ENCODE measurements at places on chromosomes 16 and 17. TPM values are rescaled to one million over a fixed set of nuclear protein-coding genes. Genes with fewer than 3 reads are reported as not detected.

DNA sequence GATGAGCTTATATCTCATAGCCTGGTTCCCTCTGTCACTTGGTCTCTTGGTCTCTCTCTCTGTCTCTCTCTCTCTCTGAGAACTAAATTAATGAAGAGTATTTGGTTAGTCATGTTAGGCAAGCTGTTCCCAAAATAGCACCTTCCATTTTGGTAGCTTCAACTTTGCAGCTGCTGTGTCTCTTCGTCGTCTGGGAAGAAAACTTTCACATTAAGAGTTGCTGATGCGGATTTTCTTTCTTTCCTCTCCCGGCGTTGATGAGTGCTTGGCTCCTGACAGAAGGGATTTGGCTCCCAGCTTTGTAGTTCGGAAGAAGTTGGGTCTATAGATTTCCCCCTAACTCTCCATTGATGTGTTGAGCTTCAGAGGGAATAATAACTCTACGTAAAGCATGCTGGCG lies at the start of gene RBFOX1:
TSS of gene RBFOX1 (plus strand) at position 235 of the 400 bp plus-strand sequence.
- DNase-seq, result no peak

The MMP28 gene
- not detected for total RNA-seq

- no peak for DNase-seq
Observed at GRCh38 chr17:11719203-11719602, 120.9 kb downstream of the DNAH9 start.

The SUMO2 gene
- total RNA-seq, result 294 TPM

- DNase-seq, result no peak
Observed at GRCh38 chr17:41617136-41617535, 4.6 kb upstream of the KRT16 start.

The TLCD2 gene
- total RNA-seq, result 0.28 TPM

The KCNAB3 gene
- 11.7 TPM for total RNA-seq

GRCh38 chr16:88056212-88056611 lies 105.0 kb downstream of the BANP start:
- no peak for DNase-seq

The CCL7 gene
- total RNA-seq, result not detected

GRCh38 chr16:1327619-1327947 lies 5.9 kb upstream of the BAIAP3 start:
- DNase-seq, result no peak

GRCh38 chr16:56262148-56262547 lies 70.9 kb downstream of the GNAO1 start:
- DNase-seq, result no peak

DNA sequence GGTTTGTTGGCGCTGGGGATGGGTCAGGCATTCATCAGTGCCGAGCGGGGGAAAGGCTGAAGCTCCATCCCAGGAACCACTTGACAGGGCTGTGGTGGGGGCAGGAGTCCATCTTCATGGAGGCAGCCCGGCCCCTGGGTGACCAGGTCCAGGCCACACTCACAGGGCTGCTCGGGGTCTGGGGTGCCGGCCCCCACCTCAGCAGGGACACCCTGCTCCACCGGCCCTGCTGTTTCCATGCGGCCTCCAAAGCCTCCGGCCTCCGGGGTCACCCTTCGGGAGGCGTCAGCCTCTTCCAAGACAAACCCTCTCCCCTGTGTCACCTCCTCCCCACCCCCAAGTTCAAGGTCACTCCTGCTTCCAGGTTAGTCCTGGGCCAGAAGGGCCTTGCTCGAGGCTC lies 22.1 kb downstream of the GALNS start:
- no peak for DNase-seq

DNA sequence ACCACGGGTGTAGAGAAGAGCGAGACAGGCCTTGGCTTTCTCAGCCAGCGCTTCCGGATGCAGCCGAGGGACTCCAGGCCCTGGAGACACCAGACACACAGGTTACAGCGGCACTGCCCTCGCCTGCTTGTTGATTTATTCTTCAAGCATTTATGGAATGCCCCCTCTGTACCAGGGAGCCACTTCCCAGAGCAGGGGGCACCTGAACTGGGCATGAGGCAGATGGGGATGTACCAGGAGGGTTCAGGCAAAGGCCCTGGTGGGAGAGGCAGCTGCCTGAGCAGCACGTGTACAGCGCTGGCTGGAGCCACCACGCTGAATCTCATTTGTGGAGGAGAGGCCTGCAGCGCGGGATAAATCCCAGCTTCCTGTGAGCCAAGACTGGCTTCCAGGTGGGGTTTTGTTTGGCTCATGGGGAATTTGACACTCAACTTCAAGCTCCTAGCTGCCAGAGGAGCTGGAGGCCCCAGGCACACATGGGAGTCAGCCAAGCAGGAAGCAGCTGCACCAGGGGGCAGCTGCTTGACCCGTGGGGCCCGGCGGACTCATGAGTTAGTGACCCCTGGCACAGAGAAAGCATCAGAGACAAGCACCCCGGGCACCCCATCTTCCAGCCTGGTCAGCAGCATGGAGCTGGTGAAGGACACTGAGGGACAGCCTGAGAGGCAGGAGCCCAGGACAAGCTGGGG lies 59.7 kb downstream of the IL21R start:
- DNase-seq, result no peak

DNA sequence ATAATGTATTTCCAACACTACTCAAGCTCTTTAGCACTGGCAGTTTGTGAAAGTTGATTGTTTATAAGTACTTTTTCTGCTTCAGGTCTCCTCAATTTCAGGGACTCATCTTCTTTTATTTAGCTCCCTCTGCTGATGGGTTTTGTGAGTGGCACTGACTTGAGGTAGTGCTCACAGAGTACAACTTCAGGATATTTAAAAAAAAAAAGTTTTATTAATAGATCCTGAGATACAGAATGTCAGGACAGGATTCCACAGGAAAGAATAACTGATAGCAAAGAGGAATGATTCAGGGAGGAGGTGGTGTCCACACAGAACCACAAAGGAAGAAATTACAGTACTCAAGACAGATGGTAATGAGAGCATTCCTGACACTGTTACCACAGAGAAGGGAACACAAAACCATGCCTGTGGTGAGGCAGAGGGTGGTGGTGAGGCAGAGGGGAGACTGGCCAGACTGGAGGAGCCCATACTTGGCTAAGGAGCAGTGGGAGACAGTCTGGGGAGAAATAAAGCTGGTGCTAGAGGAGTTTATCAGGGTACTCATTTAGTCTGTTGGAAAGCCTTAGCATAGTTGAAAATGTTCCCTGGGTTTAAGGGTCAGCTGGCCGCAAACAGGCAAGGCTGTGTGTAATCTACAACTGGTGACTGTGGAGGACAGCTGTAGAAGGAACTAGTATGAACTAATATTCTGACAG lies 63.7 kb downstream of the SPAG9 start:
- DNase-seq, result no peak

- no peak for DNase-seq
Observed at GRCh38 chr17:10144982-10145381, 53.4 kb downstream of the GAS7 start.

DNA sequence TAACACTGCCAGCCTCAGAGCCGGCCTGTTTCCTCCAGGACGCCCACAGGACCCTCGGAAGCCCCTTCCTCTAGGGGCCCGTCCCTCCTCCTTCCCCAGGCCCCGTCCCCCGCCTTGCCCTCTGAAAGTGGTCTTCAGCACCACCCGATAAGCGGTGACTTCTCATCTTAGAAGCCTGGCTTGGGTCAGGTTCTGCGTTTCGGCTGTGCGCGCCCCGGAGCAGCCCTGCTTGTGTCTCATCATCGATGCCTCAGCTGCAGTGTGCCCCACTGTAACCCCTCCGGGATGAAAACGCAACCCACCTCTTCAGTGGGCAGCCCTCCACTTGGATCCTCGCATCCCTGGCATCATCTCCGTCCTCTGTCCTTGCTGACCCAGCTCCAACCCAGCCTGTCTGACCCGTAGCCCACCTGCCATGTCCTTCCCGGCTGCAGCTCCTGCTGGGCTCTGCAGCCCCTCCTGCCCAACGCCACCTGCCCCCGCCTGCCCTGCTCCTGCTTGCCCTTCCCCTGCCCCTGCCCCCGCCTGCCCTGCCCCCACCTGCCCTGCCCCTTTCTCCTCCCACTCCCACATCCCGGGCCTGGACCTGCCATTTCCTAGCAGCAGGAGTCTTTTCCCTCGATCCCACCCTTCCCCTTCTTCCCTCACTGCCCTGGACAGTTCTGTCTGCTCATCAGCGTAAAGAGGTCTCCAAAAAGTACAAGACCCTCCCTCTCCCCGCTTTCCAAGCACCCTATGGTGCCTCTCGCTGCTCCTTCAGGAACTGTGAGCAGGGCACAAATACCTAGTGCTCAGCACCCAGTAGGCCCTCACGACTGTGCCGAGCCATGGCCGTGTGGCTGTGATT lies 112.5 kb upstream of the CHMP6 start:
- no peak for DNase-seq

The SMG1 gene
- total RNA-seq, result 246 TPM

The CTRL gene
- total RNA-seq, result 17.2 TPM

- no peak for DNase-seq
Observed at GRCh38 chr16:72530434-72530833, 358.5 kb upstream of the PMFBP1 start.

The NEURL4 gene
- 51.4 TPM for total RNA-seq

- no peak for DNase-seq
Observed at GRCh38 chr17:21676281-21677111, 15.8 kb upstream of the KCNJ18 start.

DNA sequence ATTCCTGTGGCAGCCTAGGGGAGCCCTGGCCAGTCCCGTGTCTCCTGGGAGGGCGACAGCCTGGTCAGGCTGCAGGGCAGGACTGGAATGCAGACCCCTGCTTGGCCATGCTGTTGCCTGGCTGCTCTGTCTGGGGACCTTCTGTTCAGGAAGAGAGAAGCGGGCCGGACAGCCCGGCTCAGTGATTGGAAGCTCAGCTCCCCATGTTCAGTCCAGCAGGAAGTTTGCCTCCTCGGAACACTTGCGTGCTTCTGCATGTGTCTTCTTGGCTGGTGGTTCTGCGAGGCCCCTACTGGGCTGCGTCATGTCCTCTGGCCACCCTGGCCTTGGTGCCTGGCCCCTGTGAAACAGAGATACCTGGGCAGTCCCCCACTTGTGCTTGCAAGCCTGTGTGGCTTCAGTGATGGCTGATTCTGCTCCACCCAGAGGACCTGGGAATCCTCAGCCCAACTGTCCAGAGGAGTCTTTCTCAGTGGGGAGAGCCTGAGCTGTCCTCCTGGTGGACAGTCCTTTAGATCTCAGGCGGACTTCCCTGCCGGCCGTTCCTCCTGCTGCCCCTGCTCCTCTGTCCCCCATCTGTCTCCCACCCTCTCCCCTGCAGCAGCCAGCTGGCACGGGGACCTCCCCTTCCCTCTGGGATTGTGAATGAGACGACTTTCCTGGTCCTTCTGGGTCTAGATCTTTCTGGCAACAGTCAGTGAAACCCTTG lies 279.5 kb downstream of the SEC14L1 start:
- no peak for DNase-seq

DNA sequence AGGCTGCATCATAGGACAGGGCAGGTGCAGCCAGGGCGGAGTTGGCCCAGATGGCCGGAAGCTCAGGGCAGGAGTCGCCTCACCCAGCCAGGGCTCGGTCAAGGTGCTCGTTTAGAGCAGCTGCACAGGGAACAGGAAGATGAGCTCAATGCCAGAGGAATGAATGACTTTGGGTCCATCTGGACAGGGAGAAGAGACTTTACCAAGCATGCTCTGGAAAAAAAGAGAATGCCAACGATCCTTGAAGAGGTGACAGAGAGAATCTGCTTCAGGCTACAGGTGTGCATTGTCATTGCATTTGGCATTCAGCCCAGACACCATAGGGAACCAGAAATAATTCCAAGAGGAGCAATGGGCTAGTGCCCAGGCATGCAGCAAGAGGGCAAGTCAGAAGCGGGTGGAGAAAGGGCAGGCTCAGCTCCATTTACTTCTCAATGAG lies 6.7 kb upstream of the MPP3 start:
- DNase-seq, result no peak

DNA sequence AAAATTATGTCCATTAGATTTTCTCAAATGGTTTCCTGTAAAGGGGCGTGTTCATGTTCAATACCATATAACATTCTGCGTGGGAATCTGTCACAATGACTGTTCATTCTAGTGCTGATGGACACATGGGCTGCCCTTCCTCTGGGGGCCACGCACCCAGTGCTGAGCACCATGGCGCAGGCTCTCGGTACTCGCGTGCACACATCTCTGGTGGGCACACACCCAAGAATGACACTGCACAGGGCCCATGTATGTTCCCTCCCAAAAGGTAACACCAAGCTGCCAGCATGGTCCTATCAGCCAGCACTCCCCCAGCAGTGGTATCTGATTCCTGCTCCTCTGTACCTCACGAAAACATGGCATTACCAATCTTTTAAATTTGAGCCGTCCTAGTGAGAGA lies 13.7 kb downstream of the B9D1 start:
- DNase-seq, result no peak

The PDP2 gene
- 16.5 TPM for total RNA-seq

DNA sequence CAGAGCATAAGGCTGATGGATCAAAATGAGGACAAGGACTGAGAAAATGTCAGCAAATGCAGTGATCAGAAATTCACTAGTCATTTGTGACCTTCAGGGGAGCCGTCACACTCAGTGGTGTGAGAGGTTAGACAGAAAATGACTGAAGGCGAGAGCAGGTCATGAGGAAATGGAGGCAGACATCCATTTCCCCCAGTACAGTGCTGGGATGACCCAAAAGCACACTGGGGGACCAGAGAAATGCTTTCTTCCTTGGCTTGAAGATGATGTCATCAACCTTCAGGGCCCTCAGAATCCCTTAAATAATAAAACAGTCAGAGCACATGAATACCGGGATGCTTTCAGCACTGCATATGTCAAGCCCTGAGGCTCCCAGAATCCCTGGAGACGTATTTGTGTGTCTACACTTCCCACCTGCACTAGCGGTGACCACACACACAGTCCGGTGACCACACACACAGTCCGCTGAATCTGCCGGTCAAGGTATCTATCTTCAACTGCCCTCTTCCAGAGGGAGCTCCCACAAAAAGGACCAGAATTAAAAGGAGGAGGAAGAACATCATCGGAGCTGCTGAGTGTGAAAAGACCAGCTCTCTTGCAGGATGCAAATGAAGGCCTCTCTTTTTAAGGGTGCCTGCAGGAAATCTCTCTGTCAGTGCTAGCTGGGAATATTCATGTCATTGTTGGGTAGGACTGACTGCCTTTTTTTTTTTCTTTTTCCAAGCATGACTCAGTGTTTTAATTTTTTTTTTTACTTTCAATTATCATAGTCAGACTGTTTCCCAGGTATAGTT lies 8.2 kb downstream of the UBE2O start:
- no peak for DNase-seq

- no peak for DNase-seq
Observed at GRCh38 chr17:60145006-60145935, 4.5 kb upstream of the CA4 start.

- no peak for DNase-seq
Observed at GRCh38 chr16:50402298-50402895, 33.6 kb upstream of the BRD7 start.

- no peak for DNase-seq
Observed at GRCh38 chr17:32552280-32552679, 65.5 kb downstream of the CDK5R1 start.
